Femur (tissue), 1 donor: ENCODE measurements at places on chromosomes 2 and 18.

GRCh38 chr2:239312081-239312511 lies 88.7 kb downstream of the HDAC4 start:
- DNase-seq, result peak; percentile 15

DNA sequence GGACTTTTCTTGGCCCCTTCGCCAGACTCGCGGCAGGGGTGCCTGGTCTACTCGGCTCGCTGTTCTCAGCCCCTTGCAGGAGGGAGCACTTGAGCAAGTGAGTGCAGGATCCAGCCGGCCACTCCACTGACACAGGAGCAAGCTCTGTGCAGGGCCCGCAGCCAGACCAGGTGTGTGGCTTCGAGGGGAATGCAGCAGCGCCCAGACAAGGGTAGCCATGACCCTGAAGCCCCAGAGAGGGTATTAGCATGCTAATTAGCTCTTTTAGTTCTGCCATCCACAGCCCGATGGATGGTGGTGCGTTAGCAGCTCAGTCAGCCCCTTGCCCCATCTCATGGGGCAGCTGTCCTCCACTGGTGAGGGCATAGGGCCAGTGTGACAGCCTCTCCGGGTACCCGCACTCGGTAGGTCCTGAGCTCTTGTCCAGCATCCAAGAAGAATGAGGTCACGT lies 103.2 kb upstream of the HS6ST1 start:
- DNase-seq, result peak; percentile 9

- no peak for DNase-seq
Observed at GRCh38 chr2:57758686-57759085, 287.9 kb upstream of the VRK2 start.

DNA sequence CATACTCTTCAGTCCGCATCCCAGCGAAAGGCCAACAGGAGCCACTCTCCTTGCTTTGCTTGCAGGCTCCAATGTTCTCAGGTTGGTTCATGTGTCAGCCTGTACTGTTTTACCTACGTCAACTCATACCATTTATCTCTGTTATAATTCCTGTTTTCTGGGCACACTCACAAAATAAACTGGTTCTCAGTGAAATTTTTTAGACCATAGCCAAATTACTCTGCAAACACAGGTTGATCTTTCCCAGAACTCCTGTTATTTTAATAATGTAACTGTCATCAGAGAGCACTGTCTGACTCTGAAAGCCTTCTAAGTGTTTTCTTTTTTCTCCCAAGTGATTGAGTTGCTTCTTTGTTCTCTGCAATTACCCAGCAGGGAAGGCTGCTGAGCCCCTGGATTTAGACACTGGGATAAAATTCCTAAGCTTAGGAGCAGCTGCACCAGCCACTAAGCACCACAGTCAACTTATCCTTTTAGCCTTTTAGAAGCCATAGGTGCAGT lies 111.6 kb upstream of the PIEZO2 start:
- DNase-seq, result no peak

GRCh38 chr2:172437419-172438341 lies 10.3 kb downstream of the ITGA6 start:
- DNase-seq, result no peak

GRCh38 chr2:85282914-85283313 lies 44.9 kb downstream of the TGOLN2 start:
- DNase-seq, result no peak

DNA sequence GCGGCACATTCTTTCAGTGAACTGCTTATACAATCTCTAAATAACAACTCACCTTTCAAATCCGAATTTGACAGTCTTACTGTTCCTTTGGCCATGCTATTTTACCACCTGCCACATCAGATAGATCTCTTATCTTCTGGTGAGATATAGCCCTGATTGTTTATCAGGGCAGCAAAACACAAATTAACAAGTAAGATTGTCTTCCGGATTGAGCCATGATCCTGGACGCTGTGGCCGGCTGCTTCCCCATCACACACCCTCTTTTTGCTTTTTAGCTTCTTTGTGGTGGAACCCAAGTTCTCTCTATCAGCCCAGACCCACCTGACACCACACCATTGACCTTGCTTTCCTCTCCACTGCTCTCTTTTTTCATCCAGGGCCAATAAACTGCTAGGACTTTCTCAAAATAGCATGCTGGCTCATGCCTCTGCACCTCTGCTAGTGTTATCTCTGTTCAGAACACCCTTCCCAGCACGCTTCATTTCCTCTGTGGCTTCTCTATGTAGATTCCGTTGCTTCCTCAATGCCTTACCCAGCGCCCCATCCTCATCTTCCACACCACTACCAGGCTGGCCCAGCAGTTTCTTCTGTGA lies 111.8 kb upstream of the CNTNAP5 start:
- no peak for DNase-seq

- DNase-seq, result no peak
Observed at GRCh38 chr2:77796397-77796796, 274.2 kb upstream of the LRRTM4 start.

DNA sequence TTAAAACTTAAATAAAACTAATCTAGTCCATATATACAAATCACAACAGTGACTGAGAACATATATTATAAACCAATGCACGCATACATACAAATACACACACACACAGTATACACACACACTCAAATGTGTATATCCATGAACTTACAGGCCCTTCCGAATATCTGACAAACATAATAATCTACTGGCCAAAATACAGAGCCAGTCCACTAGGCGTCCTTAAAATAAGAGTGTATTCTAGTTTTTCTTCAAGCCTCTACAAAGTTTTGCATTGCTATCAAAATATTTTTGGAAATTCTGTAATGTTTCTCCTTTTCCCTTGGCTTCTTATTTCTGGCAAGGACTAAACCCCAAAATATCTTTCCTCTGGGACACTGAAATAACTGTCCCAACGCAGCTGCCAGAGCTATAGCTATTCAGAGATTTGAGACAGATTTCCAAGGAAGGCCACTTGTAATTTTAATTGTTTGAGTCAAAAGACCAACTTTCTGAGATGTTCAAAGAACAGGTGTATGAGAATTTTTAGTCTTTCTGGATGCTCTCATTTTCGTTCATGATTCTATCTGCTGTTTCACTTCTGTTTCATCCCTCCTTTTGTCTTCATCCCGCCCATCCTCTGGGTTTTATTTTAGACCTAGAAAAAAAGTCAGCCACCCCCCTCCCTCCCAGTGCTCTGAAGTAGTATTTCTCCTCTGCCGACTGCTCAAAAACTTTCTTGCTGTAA lies 24.1 kb upstream of the SP3 start:
- DNase-seq, result no peak
